ENCODE measurements at places on chromosomes 5 and 9. TPM values are rescaled to one million over a fixed set of nuclear protein-coding genes. Genes with fewer than 3 reads are reported as not detected.

EPB41L4B gene
- 1.8 TPM for total RNA-seq

RNF208 gene
- total RNA-seq, result 0.45 TPM

C9orf50 gene
- total RNA-seq, result not detected

GPR21 gene
- 1.9 TPM for total RNA-seq

TMEM174 gene
- total RNA-seq, result not detected

PRRT1B gene
- total RNA-seq, result not detected

OR1L6 gene
- total RNA-seq, result not detected

MYOT gene
- not detected for total RNA-seq

KIF20A gene
- 1.3 TPM for total RNA-seq

NR5A1 gene
- total RNA-seq, result not detected

PCDHB6 gene
- total RNA-seq, result not detected

PCA3 gene
- not detected for total RNA-seq
